AG10803 (cell line): ENCODE measurements at places on chromosomes 5 and 9.

DNA sequence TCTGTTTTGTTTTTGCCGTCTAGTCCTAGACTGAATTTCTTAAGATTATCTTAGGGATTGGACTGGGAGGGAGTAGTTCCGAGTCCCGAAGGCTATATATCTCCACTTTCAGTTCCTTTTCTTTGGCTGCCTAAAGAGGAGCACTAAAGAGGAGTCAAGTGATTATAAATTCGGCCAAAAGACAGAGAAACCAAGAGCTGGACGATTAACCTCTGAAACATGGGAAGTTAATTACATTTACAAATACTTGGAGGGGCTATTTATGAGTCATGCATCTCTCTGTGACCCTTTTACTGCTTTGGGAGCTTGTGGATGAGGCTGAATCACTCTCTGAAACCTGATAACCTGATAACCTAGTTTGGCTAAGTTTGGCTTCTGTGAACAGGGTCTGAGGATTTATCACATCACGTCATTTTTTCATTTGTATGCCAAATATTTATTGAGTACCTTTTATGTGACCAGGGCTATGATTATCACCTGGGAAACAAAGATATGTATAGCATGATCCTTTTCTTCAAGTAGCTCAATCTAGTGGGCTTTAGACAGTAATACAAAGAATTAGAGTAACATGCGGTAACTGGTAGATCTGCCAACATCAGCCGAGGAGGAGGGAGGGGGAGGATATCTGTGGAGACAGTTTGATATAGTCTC lies 180.9 kb downstream of the CD180 start:
- no peak for DNase-seq

DNA sequence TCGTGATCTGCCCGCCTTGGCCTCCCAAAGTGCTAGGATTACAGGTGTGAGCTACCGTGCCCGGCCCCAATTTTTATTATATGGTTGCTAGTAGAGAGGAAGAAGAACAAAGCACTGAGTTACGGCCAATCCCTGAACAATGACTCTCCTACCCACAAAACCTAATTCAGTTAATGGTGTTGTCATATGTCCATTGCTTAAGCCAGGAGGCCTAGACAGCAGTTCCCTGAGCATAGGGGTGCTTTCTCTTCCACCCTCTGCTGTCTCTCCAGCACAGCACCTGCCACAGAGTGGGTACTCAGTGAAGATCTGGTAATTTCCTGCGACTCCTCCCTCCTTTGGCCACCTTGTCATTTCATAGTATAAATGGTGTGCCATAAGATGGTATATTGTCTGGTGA lies 21.4 kb upstream of the LTC4S start:
- DNase-seq = no peak

DNA sequence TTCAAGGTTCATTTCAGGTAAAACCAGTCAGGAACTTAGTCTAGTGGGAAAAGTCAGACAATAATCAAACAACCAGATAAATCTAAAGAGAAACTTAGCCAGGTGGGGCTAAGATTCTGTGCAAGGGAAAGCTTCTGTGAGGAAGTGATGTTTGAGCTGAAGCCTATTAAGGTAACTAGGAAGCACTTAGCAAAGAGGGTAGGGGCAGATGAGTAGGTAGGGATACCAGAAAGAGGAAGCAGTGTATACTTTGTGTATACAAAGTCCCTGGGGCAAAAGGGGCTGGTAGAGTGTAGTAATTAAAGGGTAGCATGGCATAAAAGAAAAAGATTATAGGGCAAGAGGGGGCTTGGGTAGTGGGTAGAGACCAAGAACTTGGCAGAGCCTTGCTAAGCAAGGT lies 3.6 kb upstream of the SPATA24 start:
- DNase-seq = no peak

DNA sequence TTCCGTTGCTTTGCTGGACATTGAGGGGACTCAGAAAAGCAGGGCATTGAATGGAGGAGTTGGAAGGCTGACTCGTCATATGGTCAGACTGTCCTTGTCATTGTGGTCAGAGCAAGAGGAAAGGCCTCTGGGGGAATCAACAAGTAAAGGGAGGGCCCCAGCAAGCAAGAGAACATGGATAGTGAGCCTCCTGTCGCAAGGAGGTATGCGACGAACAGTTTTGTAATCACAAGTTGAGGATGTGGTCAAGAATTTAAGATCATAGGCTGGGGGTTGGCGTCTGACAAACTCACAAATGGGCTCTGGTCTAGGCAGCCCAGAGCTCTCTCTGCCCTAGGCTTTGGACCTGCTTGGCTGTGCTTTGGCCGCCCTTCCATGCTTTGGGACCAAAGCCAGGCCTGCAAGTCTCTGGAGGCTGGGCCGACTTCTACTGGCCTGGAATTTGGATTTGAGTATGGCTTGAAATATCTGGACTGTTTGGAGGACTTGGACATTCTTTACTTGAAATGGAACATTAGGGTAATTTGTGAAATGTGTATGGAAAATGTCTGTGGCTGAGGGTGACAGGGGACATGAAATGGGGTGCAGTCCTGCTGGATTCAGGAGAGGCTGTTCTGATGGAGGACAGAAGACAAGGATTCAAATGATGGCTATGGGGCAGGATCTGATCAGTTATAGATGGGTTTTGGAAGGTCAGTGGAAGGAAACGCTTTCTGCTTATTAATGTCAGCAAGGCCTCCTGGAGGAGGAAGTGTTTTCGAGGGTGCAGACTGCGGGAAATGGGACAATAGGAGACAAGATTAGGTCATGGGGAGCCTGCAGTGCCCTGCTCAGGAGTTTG lies 19.2 kb upstream of the NDST1 start:
- DNase-seq = peak; percentile 94

GRCh38 chr9:8268216-8268878 lies 468.8 kb upstream of the DMAC1 start:
- DNase-seq = no peak

- DNase-seq = peak; percentile 71
Observed at GRCh38 chr5:68730220-68730978, 363.4 kb upstream of the SLC30A5 start.
